Aorta (tissue), 5 donors: ENCODE measurements at places on chromosomes 3 and 15.

DNA sequence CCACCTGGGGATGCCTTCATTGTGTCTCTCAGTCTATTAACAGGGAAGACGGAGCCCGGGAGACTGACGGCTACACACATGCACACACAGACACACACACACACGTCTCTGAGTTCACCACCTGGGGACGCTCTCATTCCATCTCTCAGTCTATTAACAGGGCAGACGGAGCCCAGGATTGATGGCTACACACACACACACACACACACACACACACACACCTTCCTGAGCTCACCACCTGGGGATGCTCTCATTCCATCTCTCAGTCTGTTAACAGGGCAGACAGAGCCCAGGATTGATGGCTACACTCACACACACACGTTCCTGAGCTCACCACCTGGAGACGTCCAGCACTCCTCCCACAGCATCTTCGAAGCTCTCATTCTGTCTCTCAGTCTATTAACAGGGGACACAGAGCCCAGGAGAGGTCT, 143.9 kb downstream of the OR4M2 start:
- no peak for DNase-seq

GRCh38 chr3:135865553-135865952, 100.0 kb upstream of the PPP2R3A start:
- DNase-seq = no peak

DNA sequence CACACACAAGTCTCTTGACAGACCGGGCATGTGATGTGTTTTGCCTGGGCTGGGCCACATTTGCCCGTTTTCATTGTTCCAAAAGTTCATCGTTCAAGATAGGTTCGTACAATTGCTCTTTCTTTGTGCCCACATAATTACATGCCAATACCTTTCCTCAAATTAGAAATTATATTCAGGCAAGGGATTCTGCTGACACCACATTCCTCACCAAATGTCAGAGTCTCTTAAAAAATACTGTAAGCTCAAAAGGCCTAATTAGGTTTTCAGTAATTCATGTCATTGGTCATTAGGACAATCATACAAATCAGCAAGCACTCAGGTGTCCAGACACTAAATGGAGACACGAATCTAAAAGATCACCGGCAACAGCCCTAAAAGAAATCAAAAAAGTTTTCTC, 215.3 kb downstream of the ALCAM start:
- DNase-seq = no peak

- no peak for DNase-seq
Measured at GRCh38 chr3:144344925-144345548, 373.4 kb downstream of the DIPK2A start.

GRCh38 chr15:65512189-65512588, 5.3 kb downstream of the DPP8 start:
- DNase-seq = no peak

DNA sequence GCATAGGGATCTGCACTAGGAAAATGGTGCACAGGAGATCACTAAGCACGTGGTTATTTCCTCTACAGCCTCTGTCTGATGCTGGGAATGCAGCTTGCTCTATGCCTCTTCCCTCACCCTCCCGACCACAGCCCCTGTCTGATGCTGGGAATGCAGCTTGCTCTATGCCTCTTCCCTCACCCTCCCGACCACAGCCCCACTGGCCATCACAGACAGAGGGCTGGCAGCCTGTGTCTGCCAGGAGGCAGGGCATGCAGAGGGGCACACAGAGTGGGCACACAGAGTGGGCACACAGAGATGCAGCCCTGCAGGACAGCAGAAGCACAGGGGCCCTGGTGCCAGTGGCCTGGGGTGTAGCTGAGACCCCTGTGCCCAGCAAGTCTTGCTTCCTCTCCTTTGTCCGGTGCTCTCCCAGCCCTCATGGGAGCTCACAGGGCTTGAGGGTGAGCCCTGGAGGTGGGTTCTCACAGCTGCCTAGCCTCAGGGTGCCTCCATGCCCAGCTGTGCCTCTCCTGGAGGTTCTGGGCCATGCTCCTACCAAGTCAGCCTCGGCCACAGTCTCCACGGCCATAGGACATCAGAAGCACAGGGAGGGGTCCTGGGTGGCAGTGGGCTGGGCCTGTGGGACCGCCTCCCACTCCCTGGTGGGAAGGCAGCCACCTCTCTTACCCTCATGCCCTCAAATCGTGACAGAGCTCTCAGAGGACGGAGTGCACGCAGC, 65.8 kb downstream of the EXOG start:
- no peak for DNase-seq
